ENCODE measurements at places on chromosomes 13 and 19. TPM values are rescaled to one million over a fixed set of nuclear protein-coding genes. Genes with fewer than 3 reads are reported as not detected.

GRCh38 chr13:36493046-36493445 lies 60.8 kb downstream of the CCNA1 start:
- DNase-seq = no peak

DNA sequence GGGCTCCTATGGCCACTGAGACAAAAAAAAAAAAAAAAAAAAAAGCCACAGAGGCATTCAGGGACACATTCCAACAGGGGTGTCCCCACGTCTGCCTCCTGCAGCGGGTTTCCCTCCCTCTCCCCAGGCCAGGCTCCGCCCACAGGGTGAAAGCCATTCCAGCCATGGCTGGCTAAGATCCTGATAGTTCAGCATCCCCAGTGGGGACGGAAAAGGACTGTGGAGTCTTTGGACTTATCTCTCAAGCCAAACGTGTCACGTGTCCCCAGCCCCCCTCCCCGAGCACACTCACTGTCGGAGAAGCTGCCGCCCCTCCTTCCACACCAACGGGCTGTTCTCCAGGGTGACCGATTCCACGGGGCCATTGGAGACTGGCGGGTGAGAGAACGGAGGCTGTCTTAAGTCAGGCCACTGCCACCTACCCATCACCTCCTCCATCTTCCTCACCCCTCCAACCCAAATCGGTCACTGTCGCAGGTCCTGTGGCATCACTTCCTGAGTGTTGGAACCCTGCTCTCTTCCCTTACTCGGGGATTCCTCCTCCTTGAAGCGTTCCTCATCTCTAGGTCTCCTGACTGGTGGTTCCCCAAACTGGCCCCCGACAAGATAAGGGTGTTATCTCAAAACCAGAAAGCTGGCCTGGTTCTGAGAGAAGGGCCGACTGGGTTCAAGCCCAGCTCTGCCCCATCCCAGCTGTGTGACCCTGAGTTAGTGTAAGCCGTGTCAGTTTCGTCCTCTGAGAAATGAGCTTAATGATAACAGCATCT lies 9.1 kb upstream of the FKRP start:
- no peak for DNase-seq

GRCh38 chr19:6279931-6280591 lies at the start of gene MLLT1:
TSS of gene MLLT1 (minus strand) at chr19:6279975. CDS start at chr19:6279784, 191 bp downstream.
- peak; percentile 100 for DNase-seq

DNA sequence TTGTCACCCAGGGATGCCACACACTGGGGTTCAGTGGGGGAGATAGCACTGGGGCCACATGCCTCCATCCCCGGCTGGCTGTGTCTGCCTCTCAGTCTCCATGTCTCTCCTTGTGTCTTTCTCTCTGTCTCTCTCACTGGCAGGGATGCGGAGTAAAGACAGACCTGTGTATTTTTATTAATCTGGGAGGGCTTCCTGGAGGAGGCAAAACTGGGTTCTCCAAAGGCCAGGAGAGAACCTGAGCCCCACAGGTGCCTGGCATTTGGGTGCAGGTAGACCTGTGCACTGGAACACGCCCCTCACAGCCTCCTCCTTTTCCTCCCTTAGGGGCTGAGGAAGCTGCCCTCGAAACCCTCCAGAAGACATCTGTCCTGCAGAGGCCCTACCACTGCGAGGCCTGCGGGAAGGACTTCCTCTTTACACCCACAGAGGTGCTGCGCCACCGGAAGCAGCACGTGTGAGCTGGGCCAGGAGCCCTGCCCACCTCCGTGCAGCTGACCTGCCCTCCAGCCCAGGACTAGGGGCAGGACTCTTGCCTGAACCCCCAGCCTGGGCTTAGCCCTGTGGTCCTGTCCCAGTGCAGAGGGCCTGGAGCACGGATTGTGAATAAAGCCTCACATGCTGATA lies 32.7 kb downstream of the DHX34 start:
- peak; percentile 71 for DNase-seq

DNA sequence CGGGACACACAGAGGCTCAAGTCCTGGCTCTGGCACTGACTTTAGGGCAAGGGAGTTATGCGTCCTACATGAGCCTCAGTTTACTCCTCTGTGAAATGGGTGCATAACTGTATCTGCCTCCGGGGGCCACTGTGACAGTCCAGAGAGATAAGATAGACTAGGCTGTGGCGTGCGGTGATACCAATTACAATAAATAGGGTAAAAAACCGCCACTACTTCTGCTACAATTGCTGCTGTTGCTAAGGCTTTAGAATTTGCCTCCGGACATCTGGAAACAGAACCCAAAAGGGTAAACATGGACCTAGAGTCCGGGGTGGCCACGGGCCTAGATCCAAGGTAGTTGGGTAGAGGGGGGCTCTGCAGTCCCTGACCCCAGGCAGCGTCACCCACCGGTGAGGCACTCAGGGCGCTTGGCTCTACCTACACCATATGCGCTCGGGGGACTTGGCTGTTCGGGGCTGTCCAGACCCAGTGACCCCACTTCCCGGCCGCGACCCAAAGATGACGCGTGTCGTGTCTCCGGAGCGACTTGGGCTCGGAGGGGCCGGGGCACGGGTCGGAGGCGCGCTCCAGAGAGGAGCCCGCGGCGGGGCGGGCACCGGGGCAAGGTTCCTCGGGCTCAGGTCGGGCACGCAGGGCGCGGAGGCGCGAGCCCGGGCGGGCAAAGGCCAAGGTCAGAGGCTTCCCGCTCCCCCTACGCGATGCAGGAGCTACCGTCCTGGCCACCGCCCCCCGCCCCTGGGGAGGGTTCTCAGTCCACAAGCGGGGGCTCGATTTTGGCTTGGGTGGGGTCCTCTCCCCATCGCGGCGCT lies 1.1 kb downstream of the INSR start:
- DNase-seq = peak; percentile 53

- DNase-seq = peak; percentile 79
Observed at GRCh38 chr19:15379999-15380647, 536 bp upstream of the AKAP8 start.

GRCh38 chr13:110634558-110634957 lies 19.2 kb downstream of the NAXD start:
- peak; percentile 97 for DNase-seq

GRCh38 chr13:49443357-49443703 lies 534 bp downstream of the CAB39L start:
- DNase-seq = no peak

GRCh38 chr13:47813718-47814117 lies 187.4 kb downstream of the SUCLA2 start:
- no peak for DNase-seq

- DNase-seq = no peak
Observed at GRCh38 chr13:29758531-29759114, 91.8 kb downstream of the UBL3 start.

DNA sequence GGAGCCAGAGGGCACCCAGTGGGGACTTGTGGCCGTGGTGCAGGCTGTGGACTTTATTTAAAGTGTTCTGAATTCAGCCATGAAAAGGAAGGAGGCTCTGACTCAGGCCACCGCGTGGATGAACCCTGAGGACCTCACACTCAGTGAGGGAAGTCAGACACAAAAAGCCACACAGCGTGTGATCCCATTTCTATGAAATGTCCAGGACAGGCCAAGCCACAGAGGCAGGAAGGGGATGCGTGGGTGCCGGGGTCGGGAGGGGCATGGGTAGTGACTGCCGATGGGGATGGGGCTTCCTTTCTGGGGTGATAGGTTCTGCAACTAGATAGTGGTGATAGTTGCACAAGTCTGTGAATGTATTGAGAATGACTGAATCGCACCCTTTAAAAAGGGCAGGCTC lies 8.7 kb upstream of the ZBTB7A start:
- peak; percentile 89 for DNase-seq

GRCh38 chr13:94328381-94329041 lies 151.0 kb downstream of the DCT start:
- DNase-seq = no peak

DNA sequence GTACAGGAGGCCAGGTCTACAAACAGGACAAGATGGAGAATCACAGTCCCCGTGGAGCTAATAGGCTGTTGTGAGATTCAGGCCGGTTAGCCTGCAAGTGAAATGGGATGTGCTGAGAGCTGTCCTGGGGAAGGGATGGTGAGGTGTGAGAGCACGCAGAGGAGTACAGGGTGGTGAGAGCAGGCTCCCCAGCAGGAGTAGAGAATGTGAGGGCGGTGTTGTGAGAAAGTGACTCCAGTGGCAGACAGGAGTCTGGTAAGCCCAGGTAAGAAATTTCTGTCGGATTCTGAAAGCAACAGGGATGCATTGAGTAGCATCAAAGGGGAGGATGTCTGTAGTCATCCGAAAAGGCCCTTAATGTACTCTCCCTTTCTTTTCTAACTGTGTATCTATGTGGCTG lies 50.7 kb upstream of the GPR183 start:
- no peak for DNase-seq

DNA sequence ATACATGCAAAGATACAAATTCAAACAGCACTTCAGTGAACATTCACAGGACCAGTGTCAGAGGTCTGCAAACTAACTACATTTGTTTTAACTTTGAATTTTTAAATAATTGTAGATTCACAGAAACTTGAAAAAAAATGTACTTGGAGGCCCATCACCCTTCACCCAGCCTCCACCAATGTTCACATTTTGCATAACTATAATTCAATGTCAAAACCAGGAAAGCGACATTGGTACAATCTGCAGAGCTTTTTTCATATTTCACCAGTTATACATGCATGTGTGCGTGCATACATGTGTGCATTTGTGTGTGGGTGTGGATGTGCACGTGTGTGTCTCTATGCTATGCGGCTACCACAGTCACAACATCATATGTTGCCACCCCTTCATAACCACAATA lies 18.9 kb downstream of the CEACAM3 start:
- DNase-seq = no peak

GRCh38 chr13:39402221-39402970 lies 200.6 kb downstream of the LHFPL6 start:
- DNase-seq = no peak

The CDKN2D gene
- total RNA-seq = 4.0 TPM

The RRAS gene
- 23.9 TPM for total RNA-seq

The TEX101 gene
- total RNA-seq = not detected

The MED16 gene
- total RNA-seq = 20.6 TPM

The CYP2A6 gene
- not detected for total RNA-seq

The PTH2 gene
- not detected for total RNA-seq

The ANKRD24 gene
- total RNA-seq = 0.72 TPM

The GFY gene
- not detected for total RNA-seq

The UBL3 gene
- 44.5 TPM for total RNA-seq

The SIGLEC6 gene
- not detected for total RNA-seq

All from osteoblast (primary cell).